ENCODE measurements at places on chromosomes 13 and 19.

GRCh38 chr19:16894080-16894479, 5.3 kb downstream of the F2RL3 start:
- DNase-seq = no peak
- H3K4me3 ChIP-seq = no peak overlapping the region

GRCh38 chr13:78700121-78700910, 41.4 kb upstream of the OBI1 start:
- no peaks in the 10 kb centered on the region for H3K36me3 ChIP-seq
- peaks cover 3% of the 10 kb centered on the region for H3K27me3 ChIP-seq
- peak; percentile 31 for DNase-seq
- H3K4me3 ChIP-seq = no peak overlapping the region
- H3K4me1 ChIP-seq = no peaks in the 10 kb centered on the region

DNA sequence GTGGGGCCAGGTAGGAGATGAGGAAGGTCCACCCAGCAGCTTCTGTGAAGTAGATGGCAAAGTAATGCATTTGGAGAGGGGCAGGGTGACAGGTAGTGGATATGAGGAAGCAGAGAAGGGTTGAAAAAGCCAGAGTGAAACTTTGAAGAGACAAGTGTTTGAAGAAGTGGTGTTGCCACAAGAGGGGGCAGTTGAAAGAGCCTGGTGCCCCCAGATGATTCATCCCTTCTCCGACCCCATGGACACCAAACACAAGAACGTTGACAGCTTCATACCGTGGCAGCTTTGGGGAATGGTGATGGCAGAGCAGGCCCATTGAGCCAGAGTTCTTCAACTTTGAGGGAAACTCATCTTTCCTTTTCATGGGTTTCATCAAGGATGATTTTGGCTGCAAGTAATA, 19.9 kb downstream of the IFNL3 start:
- peaks cover 8% of the 10 kb centered on the region for H3K27me3 ChIP-seq
- no peaks in the 10 kb centered on the region for H3K4me1 ChIP-seq
- no peak overlapping the region for H3K4me3 ChIP-seq
- no peak for DNase-seq

DNA sequence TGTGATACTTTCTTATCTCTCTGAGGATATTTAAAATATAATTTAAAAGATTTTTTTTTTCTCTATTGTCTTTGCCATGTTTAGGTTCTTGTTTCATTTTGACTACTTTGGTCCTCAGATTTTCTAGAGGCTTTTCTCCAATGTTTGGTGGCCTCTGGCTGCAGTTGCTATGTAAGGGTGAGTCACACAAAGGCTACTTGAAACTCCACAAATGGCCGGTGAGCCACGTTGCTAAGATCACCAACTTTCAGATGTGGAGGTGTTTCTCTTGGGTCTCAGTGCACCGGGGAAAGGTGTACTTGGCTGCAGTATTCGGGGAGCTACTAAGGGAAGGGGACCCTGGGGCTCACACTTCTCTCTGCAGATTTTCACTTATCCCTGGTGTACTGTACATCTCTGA, 248.1 kb downstream of the HS6ST3 start:
- no peak overlapping the region for H3K27ac ChIP-seq
- no peak for DNase-seq
- H3K36me3 ChIP-seq = no peaks in the 10 kb centered on the region
- H3K4me3 ChIP-seq = no peak overlapping the region

DNA sequence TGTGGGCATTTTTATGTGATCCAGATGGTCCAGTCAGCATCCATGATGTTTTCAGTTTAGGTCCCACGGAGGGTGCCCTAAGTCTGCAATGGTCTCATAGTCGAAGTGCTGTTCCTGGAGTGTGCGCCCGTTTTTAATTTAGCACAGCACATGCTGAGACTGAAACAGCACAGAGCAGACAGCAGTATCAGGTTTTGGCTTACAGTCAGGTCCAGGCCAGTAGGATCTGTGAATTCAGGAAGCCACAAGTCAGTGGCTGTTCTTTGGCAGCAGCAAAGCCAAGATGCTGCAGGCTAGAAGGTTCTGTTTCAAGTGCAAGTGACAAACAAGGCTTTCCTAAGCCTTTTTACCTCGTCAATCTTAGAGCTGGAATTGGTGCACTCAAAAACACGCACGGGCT, 18.3 kb downstream of the FBXO27 start:
- peaks cover 15% of the 10 kb centered on the region for H3K27me3 ChIP-seq
- DNase-seq = no peak
- no peaks in the 10 kb centered on the region for H3K36me3 ChIP-seq
- H3K4me3 ChIP-seq = no peak overlapping the region

- H3K27me3 ChIP-seq = no peaks in the 10 kb centered on the region
- no peaks in the 10 kb centered on the region for H3K36me3 ChIP-seq
- no peak overlapping the region for H3K4me3 ChIP-seq
- peaks cover 6% of the 10 kb centered on the region for H3K4me1 ChIP-seq
Measured at GRCh38 chr13:32883474-32883873, 132.7 kb upstream of the KL start.

DNA sequence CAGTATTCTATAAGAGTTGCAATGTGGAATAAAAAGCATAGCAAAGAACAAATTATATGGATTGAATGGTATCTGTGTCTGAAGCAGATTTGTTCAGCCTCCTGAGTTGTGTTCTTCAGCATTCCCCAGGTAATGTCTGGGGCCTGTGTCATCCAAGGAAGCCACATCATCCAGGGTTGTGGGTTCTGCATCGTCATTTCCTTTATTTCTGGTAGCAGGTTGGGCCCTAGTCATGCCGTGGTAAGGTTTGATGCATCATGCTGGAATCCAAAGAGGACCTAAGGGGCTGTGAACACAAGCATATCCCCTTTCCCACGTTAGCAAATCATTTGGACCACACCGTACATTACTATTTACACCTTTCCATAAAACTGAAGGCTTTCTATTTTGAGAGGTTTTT, 131.0 kb upstream of the ZNF91 start:
- H3K36me3 ChIP-seq = no peaks in the 10 kb centered on the region
- DNase-seq = no peak
- H3K4me1 ChIP-seq = no peaks in the 10 kb centered on the region
- H3K27me3 ChIP-seq = no peaks in the 10 kb centered on the region

GRCh38 chr19:38657633-38658222, 10.3 kb downstream of the ACTN4 start:
- no peak overlapping the region for H3K4me3 ChIP-seq
- H3K27me3 ChIP-seq = no peaks in the 10 kb centered on the region
- peaks cover 45% of the 10 kb centered on the region for H3K4me1 ChIP-seq

DNA sequence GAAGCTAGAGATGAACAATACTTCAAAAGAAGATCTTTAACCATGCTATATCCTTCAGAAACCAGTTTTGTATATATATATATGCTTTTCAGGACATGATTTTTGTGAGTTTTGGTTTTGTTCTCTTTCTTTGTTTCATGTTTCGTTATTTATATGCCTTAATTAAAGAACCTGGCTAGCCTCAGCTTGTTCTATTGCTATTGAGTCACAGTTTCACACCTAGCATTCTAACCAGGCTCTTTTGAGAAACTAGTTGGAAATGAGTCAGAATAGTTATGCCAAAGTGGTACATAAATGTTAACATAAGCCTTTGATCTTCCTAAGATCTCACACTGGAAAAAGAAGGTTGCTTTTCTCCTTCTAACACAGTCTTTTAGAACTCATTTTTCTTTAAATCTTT, 1925.2 kb downstream of the OLFM4 start:
- H3K4me1 ChIP-seq = no peaks in the 10 kb centered on the region
- no peaks in the 10 kb centered on the region for H3K36me3 ChIP-seq
- no peaks in the 10 kb centered on the region for H3K27me3 ChIP-seq
- H3K4me3 ChIP-seq = no peak overlapping the region
- H3K27ac ChIP-seq = no peak overlapping the region

- DNase-seq = peak; percentile 76
- no peak overlapping the region for H3K4me3 ChIP-seq
- no peaks in the 10 kb centered on the region for H3K36me3 ChIP-seq
- H3K27ac ChIP-seq = no peak overlapping the region
- peaks cover 5% of the 10 kb centered on the region for H3K4me1 ChIP-seq
Measured at GRCh38 chr13:42807866-42808265, 26.5 kb downstream of the FAM216B start.

DNA sequence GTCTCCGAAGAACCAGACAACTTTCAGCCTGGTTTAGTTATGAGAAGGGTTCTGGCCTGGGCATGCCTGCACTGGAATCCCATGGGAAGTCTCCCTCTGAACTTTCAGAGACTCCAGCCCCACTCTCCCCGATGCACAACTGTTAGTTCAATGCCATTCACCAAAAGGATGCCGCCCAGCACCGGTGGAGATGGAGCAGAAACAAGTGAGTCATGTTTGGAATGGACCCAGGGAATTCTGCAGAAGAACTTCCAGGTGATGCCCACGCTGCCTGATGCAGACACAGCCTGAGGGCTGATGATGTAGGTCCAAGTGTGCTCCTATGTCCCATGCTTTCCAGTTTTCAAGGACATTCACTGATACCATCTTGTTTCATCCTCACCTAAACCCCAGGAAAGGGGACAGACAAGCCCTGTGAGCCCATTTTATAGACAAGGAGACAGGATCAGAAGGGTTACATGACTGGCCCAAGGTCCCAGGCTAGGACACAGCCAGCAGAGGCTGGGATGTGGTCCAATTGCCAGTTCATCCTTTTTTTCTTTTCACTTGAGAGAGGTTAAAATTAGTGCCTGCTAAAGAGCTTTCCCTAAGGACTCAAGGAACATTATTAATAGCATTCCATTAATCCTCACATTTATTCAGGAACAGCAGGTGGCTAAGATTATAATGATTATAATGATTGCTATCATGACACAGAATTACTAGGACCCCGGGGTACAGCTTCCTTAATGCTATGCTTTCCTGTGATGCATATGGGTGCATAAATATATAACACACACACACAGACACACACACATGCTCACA, 39.5 kb downstream of the SIAH3 start:
- H3K36me3 ChIP-seq = no peaks in the 10 kb centered on the region
- no peak overlapping the region for H3K4me3 ChIP-seq
- no peaks in the 10 kb centered on the region for H3K4me1 ChIP-seq
- DNase-seq = no peak
- H3K27me3 ChIP-seq = peaks cover 8% of the 10 kb centered on the region

GRCh38 chr19:5031231-5032100, 62.6 kb downstream of the KDM4B start:
- no peaks in the 10 kb centered on the region for H3K27me3 ChIP-seq
- H3K36me3 ChIP-seq = peaks cover 25% of the 10 kb centered on the region
- H3K27ac ChIP-seq = no peak overlapping the region
- H3K4me3 ChIP-seq = no peak overlapping the region

GRCh38 chr19:46221981-46222610, 7.4 kb upstream of the IGFL1 start:
- H3K4me3 ChIP-seq = no peak overlapping the region
- H3K36me3 ChIP-seq = no peaks in the 10 kb centered on the region
- H3K27ac ChIP-seq = no peak overlapping the region
- DNase-seq = peak; percentile 34
- H3K4me1 ChIP-seq = peaks cover 2% of the 10 kb centered on the region
- H3K27me3 ChIP-seq = peaks cover 7% of the 10 kb centered on the region

DNA sequence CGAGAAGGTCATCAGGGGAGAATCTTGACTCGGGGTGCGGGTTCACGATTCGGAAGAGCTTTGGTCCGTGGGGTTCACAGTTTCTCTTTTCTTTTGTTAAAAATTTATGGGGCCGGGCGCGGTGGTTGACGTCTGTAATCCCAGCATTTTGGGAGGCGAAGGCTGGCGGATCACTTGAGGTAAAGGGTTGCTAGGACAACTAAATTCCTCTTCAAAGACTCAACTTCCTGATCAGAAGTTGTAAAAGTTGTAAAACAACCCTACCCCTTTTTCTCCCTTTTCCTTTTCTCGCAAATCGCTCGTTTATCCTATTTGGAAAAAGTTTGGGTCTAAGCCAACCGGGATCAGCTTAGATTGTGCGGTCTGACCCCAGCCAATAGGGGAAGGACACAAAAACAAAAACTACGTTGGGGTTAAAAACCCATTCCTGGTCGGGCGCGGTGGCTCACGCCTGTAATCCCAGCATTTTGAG, 673 bp downstream of the ZNF486 start:
- DNase-seq = peak; percentile 52
- 0 out of 2 replicates have a peak, but pooled peaks cover 1% of the 10 kb centered on the region for H3K4me1 ChIP-seq
- no peaks in the 10 kb centered on the region for H3K27me3 ChIP-seq
- H3K27ac ChIP-seq = peak overlapping the region; percentile 65
- peaks cover 17% of the 10 kb centered on the region for H3K36me3 ChIP-seq

DNA sequence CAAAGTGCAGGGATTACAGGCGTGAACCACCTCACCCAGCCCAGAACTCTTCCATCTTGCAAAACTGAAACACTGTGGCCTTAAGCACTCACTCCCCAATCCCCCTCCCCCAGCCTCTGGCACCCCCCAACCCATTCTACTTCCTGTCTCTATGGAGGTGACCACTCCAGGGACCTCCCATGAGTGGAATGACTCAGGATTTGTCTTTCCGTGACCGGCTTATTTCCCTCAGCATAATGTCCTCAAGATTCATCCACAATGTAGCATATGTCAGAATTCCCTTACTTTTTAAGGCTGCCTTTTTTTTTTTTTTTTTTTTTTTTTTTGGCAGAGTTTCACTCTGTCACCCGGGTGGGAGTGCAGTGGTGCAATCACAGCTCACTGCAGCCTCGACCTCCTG, 3.6 kb upstream of the F2RL3 start:
- DNase-seq = no peak
- peaks cover 8% of the 10 kb centered on the region for H3K36me3 ChIP-seq
- no peak overlapping the region for H3K27ac ChIP-seq
- no peak overlapping the region for H3K4me3 ChIP-seq
- no peaks in the 10 kb centered on the region for H3K4me1 ChIP-seq

- peak overlapping the region; percentile 68 for H3K27ac ChIP-seq
- no peak for DNase-seq
- H3K27me3 ChIP-seq = no peaks in the 10 kb centered on the region
- no peaks in the 10 kb centered on the region for H3K36me3 ChIP-seq
- peaks cover 11% of the 10 kb centered on the region for H3K4me1 ChIP-seq
Measured at GRCh38 chr13:113152984-113153809, 5.3 kb upstream of the PROZ start.

DNA sequence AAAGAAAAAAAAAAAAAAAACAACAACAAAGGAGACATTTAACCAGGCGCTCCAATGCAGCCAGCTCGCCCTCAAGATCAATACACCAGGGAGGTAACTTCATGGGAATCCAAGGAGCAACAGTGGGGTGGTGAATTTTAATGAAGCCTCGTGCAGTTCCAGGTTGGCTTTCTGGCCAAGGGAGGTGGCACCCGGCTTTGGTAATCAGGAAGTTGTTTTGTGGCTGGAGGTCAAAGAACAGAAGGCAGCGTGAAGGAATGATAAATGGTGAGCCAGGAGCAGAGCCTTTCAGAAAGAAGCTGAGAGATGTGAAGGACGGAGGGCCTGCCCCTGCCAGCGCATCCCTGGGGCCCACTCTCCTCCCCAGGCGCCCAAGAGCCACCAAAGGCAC, 188.2 kb upstream of the TSC22D1 start:
- no peaks in the 10 kb centered on the region for H3K36me3 ChIP-seq
- H3K4me3 ChIP-seq = no peak overlapping the region
- H3K27me3 ChIP-seq = no peaks in the 10 kb centered on the region
- peaks cover 7% of the 10 kb centered on the region for H3K4me1 ChIP-seq
- no peak overlapping the region for H3K27ac ChIP-seq

- peaks cover 30% of the 10 kb centered on the region for H3K36me3 ChIP-seq
- H3K4me1 ChIP-seq = peaks cover 10% of the 10 kb centered on the region
- H3K27ac ChIP-seq = peak overlapping the region; percentile 61
Measured at GRCh38 chr13:20001366-20002190, 43.1 kb downstream of the ZMYM2 start.

DNA sequence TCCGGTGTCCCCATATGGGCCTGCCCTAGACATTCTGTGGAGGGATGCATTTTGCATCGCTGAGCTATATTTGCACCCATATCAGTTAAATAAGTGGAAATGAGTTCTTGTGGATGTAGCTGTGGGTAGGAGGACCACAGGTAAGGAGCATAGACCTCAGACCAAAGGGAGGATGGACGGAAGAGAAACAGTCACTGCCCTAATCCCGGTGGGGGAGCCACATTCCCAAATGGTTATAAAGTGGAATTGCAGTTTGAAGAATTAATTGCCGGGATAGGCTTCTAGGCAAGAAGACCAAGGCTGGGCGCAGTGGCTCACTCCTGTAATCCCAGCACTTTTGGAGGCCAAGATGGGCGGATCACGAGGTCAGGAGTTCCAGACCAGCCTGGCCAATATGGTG, 1.8 kb downstream of the SDHAF1 start:
- H3K4me1 ChIP-seq = peaks cover 2% of the 10 kb centered on the region
- no peak overlapping the region for H3K27ac ChIP-seq
- no peak overlapping the region for H3K4me3 ChIP-seq
